Foreskin fibroblast (primary cell): ENCODE measurements at places on chromosomes 3 and 15.

DNA sequence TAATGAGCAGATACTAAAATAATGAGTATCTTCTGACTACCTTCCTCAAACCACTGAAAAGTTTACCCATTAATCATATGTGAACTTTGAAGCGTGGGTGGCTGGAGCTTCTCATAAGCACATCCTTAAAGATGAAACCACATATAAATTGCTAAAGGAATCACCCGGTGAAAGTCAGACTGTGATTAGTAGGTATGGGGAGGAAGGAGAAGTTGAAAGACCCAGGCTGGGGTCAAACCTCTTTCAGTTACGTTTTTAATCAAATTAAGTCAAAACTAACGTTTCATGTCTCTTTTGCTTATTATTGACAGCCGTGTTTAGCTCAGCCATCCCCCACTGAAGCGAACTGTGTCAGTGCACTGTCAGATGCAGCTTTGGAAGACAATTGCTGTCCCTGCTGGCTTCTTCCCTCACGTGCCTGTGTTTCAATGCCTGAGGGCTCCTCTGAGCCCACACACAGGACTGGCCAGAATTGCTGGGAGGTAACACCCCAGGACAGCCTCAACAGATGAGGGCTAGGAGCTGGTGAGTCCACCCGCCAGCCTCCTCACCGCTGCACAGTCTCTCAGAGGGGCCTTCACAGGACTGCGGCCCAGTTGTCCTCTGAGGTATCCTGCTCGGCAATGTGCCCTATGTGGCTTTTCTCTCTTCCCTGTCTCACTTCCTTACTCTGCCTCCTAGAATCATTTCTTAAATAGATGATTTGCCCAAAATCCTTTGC is 29.3 kb upstream of the SH3BP5 start:
- peak; percentile 68 for DNase-seq

DNA sequence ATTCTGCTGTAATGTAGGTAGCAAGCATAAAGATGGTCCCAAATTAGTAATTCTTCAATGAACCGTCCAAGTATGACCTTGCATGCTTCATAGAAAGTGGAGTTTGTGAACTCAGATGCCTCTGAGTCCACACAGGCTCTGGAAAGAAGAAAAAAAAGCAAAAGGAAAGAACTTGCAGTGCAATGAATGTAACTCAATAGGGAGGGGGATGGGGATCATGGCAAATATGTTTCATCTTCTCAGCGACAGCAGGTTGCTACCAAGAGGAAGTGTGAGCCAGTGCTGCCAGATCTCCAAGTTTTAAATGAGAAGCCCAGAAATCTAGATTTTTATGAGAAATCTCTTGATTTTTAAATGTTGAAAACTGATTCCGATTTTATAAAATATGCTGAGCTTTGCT is 50.3 kb downstream of the IL20RB start:
- no peak for DNase-seq

DNA sequence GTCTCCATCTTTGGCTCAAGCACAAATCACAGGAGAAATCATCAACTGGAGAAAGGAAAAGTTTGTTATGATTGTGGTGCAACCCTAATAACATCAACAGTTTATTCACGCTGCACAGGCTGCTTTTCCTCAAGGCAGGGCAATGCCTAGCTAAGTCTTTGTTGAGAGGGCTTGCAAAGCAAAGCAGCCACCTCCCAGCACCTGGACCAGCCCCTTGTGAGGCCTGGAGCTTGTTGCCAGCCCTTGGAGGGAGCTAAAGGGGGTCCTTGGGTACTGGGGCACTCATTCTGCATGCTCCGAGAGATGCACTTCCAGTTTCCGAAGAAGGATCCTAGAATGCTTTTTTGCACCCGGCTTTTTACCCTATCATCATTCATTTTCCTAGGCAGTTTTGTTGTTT is 288.2 kb downstream of the CLSTN2 start:
- no peak for DNase-seq

DNA sequence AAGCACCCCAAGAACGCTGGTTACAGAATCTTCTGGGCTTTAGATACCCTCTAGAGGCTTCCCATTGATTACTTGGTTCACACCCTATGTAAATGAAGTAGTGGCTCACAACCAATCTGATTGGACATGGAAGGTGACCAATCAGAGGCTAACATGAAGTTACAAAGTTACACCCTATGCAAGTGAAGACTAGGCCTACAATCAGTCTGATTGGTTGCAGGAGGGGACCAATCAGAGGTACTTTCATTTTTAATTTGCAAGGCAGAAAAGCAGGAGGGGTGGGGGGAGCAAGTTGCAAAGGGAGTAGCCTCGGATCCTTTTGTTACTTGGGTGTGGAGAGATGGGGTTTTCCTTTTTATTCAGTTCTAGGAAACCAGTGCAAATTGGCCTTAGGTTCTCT is 11.1 kb upstream of the RTP2 start:
- no peak for DNase-seq

- DNase-seq, result no peak
These were observed 91.8 kb upstream of the KLF13 start for GRCh38 chr15:31234815-31235214.

- DNase-seq, result no peak
These were observed 209.9 kb downstream of the OCA2 start for GRCh38 chr15:27889258-27889657.

GRCh38 chr3:115325539-115325938 is 178.5 kb upstream of the ZBTB20 start:
- DNase-seq, result peak; percentile 32

GRCh38 chr3:90261481-90262433 is 1154.3 kb downstream of the EPHA3 start:
- no peak for DNase-seq

GRCh38 chr3:142929890-142930289 is 33.6 kb downstream of the PAQR9 start:
- no peak for DNase-seq

- peak; percentile 73 for DNase-seq
These were observed 121.3 kb upstream of the ZNF717 start for GRCh38 chr3:75906555-75907112.

GRCh38 chr3:16286161-16286560 is 21.1 kb downstream of the OXNAD1 start:
- DNase-seq, result no peak

DNA sequence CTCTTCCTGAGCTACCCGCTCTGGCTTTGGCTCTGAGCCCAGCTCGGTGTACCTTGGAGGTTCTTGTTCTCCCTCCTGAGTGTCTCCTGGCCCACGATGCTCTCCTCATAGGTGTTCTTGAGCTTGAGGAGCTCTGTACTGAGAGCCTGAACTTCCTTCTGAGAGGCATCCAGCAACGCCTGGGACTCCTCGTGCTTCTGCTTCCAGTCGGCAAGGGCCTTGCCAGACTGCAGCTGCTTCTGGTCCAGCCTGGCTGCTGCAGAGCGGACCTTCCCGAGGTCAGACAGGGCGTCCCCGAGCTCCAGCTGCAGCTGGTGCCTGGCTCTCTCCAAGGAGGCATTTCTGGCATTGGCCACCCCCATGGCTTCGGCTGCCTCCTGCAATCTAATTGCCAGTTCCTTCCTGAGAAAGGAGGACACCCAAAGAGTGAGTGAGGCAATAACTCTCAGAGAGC is 99.8 kb downstream of the MYH15 start:
- DNase-seq, result no peak

DNA sequence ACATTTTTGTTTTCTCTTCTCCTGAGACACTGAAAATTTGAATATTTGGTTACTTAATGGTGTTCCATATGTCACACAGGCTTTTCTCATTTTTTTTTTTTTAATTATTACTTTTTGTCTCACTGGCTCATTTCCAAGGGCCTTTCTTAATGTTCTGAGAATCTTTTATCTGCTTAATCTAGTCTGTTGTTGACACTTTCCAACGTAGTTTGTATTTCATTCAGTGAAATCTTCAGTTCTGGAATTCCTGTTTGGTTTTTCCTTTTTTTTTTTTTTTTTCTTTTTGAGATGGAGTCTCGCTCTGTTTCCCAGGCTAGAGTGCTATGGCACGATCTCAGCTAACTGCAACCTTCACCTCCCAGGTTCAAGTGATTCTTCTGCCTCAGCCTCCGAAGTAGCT is 42.7 kb downstream of the NCK1 start:
- DNase-seq, result no peak

DNA sequence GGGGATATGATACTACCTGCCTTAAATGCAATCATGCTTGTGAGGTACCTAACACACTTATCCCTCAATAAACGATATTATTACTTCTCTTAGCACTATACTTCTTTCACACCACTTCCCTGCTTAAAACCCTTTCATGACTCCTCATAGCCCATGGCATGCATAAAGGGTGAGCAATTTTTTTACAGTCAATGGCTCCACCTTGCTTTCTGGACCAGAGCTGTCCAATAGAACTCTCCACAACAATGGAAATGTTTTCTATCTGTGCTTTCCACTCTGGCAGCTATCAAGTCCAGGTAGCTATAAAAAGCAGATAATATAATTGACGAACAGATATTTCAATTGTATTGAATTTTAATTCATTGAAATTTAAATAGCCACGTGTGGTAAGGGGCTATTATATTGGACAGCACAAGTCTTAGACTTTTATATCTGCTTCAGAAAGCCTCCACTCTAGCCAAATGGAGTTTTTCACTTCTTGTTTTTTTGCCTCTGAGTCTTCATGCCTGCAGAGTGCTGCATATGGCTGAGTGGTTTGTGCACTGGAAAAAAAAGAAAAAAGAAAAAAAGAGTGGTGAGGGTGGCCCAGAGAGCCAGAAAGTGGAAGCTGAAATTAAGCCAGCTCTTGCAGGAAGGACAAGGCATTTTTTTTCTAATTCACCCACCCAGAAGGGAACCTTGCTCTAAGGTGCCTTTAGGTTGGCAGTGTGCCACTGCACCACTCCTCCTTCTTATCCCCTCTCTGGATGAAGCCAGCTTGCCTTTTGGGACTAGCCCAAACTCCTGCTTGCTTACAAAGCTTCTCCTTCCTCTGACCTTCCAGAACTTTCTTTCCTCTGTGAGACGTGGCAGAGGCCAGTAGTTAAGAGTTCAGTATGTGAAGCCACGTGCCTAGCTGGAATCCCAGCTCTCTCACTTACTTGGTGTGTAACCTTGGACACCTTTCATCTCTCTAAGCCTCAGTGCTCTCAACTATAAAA is 239.0 kb upstream of the LRTM1 start:
- DNase-seq, result peak; percentile 37

- DNase-seq, result no peak
These were observed 226.6 kb downstream of the ADAMTS17 start for GRCh38 chr15:100115066-100115710.

GRCh38 chr3:195081242-195081963 is 189.6 kb downstream of the XXYLT1 start:
- DNase-seq, result no peak

- DNase-seq, result no peak
These were observed 185.2 kb upstream of the GADL1 start for GRCh38 chr3:31079689-31080088.

DNA sequence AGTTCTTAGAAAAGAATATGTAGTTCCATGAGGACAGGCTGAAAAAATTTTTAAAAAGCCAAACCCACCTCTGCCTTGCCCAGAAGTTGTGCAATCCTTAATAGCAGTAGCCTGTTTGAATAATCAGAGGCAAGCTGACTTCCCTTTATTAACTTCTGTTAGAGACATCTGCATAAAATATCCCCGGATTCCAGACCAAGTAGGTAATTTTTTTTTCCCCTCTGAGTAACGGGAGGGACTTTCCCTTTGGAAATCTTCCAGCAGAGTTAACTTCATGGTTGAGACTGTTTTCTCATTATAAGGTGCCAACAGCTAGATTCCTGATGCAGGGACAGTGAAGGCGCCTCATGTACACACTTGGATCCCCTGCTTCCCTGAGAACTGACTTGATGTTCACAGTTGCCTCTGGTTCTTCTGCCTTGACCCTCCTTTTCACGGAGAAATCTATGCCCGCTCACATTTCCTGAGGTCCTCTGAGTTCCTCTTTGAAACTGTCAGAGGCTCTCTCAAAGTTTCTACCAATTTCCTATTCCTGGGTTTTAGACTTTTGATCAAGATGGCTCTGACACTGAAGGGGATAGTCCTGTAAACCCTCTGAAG is 227.6 kb upstream of the BHLHE40 start:
- DNase-seq, result peak; percentile 25

GRCh38 chr3:5813521-5813920 is 626.0 kb downstream of the EDEM1 start:
- DNase-seq, result no peak

GRCh38 chr15:80999623-81000036 is 1.1 kb upstream of the TLNRD1 start:
- no peak for DNase-seq

GRCh38 chr3:129291236-129291886 is 12.7 kb downstream of the HMCES start:
- no peak for DNase-seq

DNA sequence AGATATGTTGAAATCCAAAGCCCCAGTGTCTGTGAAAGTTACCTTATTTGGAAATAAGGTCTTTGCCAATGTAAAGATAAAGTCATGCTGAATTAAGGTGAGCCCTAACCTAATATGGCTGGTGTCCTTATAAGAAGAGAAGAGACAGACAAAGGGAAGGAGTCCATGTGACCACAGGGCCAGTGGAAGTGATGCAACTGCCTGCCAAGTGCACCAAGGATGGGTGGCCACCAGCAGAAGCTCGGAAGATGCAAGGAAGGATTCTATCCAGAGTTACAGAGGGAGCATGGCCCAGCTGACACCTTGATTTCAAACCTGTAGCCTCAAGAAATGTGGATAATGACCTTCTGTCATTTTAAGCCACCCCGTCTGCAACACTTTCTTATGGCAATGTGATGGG is 35.3 kb upstream of the PGPEP1L start:
- no peak for DNase-seq

GRCh38 chr15:87145696-87146095 is 1066.0 kb downstream of the AGBL1 start:
- DNase-seq, result no peak

DNA sequence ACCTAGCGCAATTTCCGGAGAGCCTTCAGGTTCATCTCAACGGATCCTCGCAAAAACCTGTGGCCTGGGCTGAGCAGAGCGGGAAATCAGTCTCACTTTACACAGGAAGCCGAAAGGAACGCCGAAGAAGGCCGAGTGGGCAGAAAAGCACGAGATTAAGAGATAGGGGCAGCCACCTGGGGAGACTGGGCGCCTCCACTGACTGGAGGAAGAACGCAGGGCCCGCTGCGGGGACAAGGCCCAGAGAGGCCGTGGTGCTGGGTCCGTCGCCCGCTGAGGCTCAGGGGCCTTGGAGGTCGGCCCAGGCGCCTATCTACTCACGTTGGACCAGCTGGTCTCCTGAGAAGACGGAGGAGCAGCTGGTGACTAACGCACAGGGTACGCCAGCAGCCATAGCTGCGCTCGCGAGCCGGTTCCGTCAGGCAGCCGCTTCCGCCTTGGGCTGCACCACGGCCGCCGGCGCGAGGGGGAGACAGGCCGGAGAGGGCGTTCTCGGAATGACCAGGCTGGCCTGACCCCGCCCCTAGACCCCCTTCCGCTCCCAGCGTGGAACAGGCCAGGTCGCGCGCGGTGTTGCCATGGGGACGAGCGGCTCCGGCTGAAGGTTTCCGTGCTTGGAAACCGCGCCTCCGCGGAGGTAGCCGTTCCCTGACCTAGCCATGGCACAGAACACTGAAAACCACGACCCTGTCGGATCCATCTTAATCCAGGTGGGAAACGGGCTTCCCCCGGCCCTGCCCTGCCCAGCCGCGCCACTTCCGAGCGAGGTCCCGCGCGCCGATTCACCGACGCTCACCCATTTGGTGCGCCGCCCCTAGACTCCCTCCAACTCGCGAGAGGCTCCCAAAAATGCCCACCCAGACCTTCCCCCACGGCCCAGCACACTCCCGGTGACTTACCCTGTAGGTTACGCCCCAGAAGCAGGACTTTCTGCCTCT is at the start of the genes AAGAB and IQCH:
TSS of gene AAGAB (minus strand) at position 424 of the 938 bp plus-strand sequence. CDS start at position 394, 30 bp downstream.
TSS of gene IQCH (plus strand) at position 549 of the 938 bp plus-strand sequence. CDS start at position 660, 111 bp downstream.
- DNase-seq, result peak; percentile 99
